ENCODE measurements at places on chromosomes 16 and 17.

GRCh38 chr16:81367821-81368220 is 53.1 kb downstream of the GAN start:
- DNase-seq: no peak

- no peak for DNase-seq
Observed at GRCh38 chr17:39648616-39649366, 11.8 kb downstream of the STARD3 start.

GRCh38 chr17:29115961-29116803 is 64.0 kb downstream of the MYO18A start:
- DNase-seq: peak; percentile 57

DNA sequence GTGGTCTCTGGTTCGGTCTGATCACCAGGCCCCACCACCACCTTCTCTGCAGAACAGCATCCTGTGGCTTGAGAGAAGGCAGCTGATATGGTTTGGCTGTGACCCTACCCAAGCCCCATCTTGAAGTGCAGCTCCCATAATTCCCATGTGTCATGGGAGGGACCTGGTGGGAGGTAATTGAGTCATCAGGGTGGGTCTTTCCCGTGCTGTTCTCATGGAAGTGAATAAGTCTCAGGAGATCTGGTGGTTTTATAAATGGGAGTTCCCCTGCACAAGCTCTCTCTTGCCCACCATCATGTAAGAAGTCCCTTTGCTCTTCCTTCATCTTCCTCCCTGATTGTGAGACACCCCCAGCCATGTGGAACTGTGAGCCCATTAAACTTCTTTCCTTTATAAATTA is 352.3 kb upstream of the CDH5 start:
- DNase-seq: no peak

- DNase-seq: peak; percentile 16
Observed at GRCh38 chr16:22787466-22788192, 26.3 kb upstream of the HS3ST2 start.

- DNase-seq: no peak
Observed at GRCh38 chr17:4201226-4201625, 58.2 kb downstream of the CYB5D2 start.

DNA sequence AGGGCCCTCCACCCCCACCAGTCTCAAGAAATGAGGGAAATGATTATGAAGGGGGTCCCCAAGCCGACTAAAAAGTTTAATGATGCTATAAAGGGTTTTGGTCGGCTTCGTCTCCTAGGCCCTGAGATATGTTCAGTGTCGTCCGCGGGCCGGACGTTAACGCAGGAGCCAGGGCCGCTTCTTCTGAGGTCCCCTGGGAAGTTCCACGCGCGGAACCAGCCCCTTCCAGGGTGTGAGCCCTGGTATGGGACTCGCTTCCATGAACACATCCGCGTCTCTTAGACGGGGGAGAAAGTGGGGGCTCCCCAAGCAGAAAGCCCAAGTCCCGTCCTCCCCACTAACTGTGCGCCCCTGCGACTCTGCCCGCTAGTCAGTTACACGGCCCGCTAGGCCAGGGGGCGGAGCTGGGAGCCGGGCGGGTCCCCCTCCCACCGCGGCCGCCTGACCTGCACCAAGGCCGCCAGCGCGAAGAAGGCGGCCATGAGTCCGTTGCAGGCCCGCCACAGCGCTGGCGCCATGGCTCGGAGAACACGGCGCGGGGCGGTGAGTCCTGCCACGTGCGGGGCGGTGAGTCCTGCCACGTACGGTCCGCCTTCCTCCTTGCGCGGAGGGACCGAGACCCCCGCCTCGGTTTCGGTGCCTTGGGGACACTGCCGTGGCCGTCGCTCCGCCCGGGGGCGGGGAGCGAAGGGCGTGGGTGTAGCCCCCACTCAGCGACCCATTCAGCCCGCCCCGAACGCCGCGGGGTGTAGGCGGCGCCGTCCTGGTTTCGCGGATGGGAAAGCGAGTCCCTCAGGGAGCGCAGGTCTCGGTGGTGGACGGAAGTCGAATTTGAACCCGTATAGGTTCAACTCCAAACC is at the start of gene TMEM220:
TMEM220 (minus strand) TSS at position 690 of the 860 bp plus-strand sequence; CDS start at position 518, 172 bp downstream.
- DNase-seq: peak; percentile 40

DNA sequence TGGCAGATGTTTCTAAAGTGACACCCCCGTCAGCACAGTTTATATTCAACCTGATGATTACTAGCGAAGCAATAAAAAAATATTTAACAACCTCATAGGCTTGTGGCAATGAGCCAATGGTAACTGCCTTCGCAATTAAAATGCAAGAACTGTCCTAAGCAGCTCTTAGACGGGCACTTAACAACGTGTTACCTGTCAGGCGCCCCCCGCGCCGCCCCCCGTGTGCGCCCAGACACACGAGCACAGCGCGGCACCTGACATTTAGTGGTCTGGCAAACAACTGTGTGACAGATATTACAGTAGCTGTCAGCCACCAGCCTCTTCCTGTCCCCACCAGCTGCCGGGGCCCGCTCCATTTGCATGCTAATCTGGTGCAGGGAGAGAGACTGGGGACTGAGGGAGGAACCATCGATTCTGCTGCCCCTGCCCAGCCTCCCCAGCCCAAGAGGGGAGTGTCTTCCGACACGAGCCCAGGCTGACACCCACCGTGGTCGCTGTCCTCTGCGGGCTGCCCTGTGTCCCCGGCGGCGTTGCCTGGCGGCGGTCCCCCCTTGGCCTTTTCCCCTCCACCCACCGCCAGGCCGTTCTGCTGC is 12.7 kb downstream of the NDUFAF8 start:
- no peak for DNase-seq

GRCh38 chr17:43412166-43412565 is 13.4 kb downstream of the ARL4D start:
- DNase-seq: no peak

Data from CD14-positive monocyte (primary cell).